ENCODE measurements at places on chromosomes 6 and 20.

DNA sequence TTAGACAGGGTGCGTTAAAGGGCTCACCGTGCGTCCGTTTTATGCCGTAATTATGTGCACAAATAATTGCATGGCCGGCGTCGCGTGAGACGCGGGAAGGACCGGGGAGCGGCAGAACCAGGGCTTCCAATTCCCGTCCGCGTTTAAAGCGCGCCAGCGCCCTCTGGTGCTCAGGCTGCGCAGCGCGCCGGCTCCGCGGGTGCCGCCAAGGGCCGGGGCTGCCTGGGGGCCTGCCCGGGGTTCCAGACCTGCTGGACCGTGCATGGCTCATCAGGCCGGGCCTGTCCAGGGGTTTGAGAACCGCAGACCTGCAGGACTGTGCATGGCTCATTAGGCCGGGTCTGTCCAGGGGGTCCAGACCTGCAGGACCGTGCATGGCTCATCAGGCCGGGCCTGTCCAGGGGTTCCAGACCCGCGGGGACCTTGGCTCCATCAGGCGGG is 369.0 kb downstream of the THBS2 start:
- peak; percentile 61 for DNase-seq

GRCh38 chr20:54950304-54950703 is 474.9 kb downstream of the DOK5 start:
- no peak for DNase-seq

- DNase-seq = no peak
Measured at GRCh38 chr6:9086331-9086730, 651.0 kb upstream of the SLC35B3 start.

DNA sequence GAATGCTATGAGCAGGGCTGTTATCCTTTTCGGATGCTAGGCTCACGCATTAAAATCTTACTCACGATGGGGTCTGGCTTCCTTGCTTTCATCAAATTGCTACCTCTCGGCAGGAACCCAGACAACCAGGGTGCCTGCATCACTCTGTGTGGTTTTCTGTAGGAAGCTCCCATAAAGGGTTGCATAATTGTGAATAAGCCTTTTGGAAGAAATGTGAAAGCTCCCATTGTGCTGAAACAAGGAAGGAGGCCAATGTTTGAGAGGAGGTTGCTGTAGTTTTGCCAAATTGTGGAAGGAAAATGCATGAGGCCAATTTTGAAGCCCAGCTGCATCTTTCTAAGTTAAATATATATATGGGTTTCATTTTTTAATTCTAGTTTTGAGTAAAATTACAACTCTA is 615.5 kb downstream of the C6orf118 start:
- DNase-seq = no peak

GRCh38 chr6:100968949-100969348 is 87.8 kb upstream of the ASCC3 start:
- no peak for DNase-seq

GRCh38 chr20:45817376-45818194 is 5.1 kb downstream of the UBE2C start:
- no peak for DNase-seq

- DNase-seq = no peak
Measured at GRCh38 chr20:15742087-15742486, 831.2 kb downstream of the KIF16B start.

DNA sequence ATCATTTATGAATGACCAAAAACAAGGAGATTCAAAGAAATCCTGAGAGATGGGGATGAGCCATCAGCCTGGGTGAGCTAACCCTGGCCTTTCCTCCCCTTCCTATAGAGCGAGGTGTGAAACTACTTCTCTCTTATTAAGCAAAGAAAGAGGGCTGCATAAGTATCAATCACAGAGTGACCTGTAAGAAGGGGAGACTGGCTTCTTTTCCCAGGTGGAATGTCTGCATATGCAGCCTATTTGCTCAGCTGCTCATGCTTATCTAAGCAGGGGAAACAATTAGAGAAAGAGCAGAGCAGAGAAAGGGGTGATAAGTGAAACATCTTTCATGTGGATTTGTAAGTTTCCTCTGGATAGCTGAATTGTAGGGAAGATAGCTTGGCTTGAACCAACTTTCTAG is 160.0 kb downstream of the PKHD1 start:
- DNase-seq = no peak

- no peak for DNase-seq
Measured at GRCh38 chr6:15398633-15399275, 152.9 kb downstream of the JARID2 start.

GRCh38 chr6:4762294-4762693 is 13.9 kb upstream of the CDYL start:
- no peak for DNase-seq

- no peak for DNase-seq
Measured at GRCh38 chr20:23832775-23833513, 6.4 kb upstream of the CST2 start.

Data from mesothelial cell of epicardium (in vitro differentiated cells).